Stimulated activated naive CD8-positive, alpha-beta T cell treated with anti-CD3 and anti-CD28 coated beads, Interleukin-15, Interleukin-2, amounts not matched to agents 100 U/mL and 50 U/mL, for 24 hours (primary cell): ENCODE measurements at places on chromosomes 3 and 15.

GRCh38 chr15:61994216-61994615, 66.0 kb downstream of the VPS13C start:
- no peak for DNase-seq

GRCh38 chr3:64049136-64049535, 25.8 kb upstream of the PSMD6 start:
- DNase-seq, result no peak

GRCh38 chr3:63911873-63912767, at the start of gene SCAANT1:
TSS of gene SCAANT1 (minus strand) at chr3:63912383.
- peak; percentile 82 for DNase-seq

GRCh38 chr3:28399206-28399605, 50.6 kb upstream of the AZI2 start:
- no peak for DNase-seq

DNA sequence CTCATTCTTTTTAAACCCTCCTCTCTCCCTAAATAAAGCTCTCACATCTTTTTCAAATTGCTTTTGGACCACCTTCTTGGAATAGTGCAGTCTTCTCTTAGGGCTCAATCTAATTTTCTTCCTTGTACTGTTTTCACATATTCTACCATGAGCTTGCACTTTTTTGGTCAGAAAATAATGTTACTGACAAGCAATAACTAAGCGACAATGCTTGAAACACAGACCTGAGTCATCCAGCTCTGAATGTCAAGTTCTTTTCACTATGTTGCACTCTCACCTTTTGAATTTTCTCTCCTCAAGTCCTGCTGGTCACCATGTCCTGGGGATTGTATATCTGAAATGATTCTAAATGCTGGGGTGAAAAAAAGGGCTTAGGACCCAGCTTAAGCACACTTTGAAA, 8.9 kb downstream of the TNFAIP8L3 start:
- no peak for DNase-seq

DNA sequence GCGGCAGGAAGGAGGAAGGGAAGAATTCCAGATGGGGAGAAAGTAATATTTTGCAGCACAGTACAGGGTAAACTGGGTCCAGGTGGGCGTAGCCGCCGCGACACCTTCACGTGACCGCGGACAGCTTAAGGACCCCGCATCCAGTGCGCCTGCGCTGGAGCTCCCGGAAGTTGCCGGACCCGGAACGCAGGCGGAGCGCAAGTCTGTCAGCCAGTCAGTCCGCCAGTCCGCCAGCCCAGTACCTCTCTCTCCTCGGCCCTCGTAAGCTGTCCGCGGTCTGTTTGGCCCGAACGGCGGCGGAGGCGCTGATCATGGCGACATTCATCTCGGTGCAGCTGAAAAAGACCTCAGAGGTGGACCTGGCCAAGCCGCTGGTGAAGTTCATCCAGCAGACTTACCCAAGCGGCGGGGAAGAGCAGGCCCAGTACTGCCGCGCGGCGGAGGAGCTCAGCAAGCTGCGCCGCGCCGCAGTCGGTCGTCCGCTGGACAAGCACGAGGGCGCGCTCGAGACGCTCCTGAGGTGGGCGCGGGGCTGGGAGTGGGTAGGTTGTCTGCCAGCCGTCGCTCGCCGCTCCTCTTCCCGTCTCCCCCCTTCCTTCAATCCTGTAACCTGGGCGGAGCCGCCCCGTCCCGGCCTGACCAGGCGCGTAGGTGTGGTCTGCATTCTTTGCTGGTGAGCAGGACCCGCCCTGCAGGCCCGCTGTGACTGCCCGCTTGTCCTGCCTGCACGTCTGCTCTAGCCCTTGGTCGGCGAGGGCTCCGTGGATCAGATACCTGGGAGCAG, at the start of gene PDCD6IP:
Gene PDCD6IP, plus strand, starts transcription at position 213 of the 784 bp plus-strand sequence. Its CDS starts 99 bp downstream, at position 312.
- peak; percentile 93 for DNase-seq

- no peak for DNase-seq
These were observed 77.5 kb downstream of the RPLP1 start for GRCh38 chr15:69529961-69530633.

DNA sequence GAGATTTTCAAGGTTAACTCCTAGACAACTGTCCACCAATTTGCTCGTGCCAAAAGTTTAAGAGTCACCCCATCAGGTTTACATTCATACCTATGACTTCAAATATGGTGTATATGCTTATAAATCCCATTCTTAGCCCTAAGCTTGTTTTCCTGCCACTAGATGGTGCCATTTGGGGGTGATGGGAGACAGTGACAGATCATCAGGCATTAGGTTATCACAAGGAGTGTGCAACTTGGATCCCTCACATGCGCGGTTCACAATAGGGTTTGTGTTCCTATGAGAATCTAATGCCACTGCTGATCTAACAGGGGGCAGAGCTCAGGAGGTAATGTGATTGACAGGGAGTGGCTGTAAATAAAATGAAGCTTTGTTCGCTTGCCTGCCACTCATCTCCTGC, 182.7 kb downstream of the CNTN6 start:
- no peak for DNase-seq

GRCh38 chr3:24640330-24640877, 145.8 kb upstream of the THRB start:
- no peak for DNase-seq

DNA sequence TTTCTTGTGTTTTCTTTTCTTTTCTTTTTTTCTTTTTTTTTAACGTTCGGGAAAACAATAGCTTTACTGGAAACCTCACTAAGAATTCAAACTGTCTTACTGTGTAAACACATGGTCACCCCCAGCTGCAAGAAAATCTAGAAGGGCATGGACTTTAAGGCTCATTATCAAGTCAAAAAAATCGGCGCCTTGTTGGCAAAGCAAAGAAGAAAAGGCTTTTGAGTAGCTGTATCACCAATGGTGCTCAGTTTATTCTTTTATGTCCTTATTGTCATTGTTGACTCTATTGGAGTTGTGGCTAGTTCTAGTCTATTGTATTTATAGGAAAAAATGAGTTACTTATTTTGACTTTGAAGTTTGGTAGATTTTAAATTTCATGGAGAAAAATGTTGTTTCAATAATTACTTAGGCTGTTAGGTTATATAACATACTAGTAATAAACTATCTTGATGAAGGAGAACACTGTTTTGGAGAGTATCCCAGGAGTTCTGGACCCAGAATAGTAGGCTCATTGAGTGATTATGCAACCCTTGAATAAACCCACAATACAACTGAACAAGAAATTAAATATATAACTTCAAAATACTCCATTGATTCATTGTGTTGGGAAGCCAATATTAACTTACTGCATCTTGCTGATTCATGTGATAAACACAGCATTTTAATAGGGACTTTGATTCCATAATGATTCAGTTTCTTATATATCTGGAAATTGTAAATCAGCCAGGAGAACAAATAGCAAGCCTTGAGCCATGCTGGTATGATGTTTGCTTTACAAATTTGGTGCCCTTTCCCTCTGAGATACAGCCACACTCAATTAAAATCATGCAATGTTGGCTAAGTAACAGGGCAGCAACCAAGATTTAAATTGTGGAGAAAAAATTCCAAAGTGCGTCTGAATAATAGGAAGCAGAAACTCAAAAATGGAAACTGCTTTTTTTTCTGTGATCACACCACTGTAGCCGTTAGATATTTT, 27.8 kb upstream of the GOLIM4 start:
- no peak for DNase-seq

- no peak for DNase-seq
These were observed 36.8 kb upstream of the PEX5L start for GRCh38 chr3:180073561-180073960.

- no peak for DNase-seq
These were observed 36.4 kb downstream of the ZDHHC3 start for GRCh38 chr3:44939581-44940036.
